ENCODE measurements at places on chromosomes 7 and 10. TPM values are rescaled to one million over a fixed set of nuclear protein-coding genes. Genes with fewer than 3 reads are reported as not detected.

The CNNM1 gene
- total RNA-seq, result 0.63 TPM

The IFRD1 gene
- 27.3 TPM for total RNA-seq

The EN2 gene
- not detected for total RNA-seq

The FAM131B gene
- 1.5 TPM for total RNA-seq

The ADRB1 gene
- 0.22 TPM for total RNA-seq

The FAM25A gene
- total RNA-seq, result not detected

All from epithelial cell of proximal tubule (primary cell).